ENCODE measurements at places on chromosomes 12 and 14.
A peak's percentile ranks its signal among the peaks of the same experiment; 100 is the strongest.

GRCh38 chr12:108704527-108704926, 26.8 kb downstream of the CORO1C start:
- DNase-seq, result no peak

DNA sequence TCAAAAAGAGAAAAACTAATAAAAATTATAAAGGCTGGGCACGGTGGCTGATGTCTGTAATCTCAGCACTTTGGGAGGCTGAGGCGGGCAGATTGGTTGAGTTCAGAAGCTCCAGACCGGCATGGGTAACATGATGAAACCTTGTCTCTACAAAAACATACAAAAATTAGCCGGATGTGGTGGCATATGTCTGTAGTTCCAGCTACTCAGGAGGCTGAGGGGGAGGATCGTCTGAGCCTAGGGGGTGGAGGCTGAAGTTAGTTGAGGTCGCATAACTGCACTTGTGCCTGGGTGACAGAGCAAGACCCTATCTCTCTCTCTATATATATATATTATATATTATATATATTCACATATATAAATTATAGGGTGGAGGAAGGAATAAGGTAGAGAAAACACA, 32.5 kb upstream of the ANO2 start:
- no peak for DNase-seq

DNA sequence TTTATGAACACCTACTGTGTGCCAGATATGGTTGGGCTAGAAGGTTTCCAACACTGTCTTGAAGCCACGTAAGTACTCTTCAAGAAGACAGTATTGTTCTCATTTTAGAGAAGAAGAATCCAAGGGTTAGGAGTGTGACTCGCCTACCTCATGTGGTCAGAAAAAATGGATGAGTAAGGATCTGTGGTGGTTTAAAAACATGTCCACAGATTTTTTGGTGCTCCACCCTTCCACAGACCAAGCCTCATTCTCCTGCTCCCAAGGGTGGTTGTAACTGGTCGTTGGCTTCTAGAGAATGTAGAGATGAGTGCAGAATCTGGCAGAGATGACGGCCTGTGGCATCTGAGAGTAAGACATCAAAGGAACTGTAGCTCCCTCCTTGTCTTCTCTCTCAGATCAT, 30.3 kb upstream of the TTC7B start:
- no peak for DNase-seq

GRCh38 chr12:14194572-14194971, 170.9 kb upstream of the ATF7IP start:
- DNase-seq, result no peak

- DNase-seq, result no peak
These were observed 31.9 kb upstream of the MON2 start for GRCh38 chr12:62434494-62435302.

DNA sequence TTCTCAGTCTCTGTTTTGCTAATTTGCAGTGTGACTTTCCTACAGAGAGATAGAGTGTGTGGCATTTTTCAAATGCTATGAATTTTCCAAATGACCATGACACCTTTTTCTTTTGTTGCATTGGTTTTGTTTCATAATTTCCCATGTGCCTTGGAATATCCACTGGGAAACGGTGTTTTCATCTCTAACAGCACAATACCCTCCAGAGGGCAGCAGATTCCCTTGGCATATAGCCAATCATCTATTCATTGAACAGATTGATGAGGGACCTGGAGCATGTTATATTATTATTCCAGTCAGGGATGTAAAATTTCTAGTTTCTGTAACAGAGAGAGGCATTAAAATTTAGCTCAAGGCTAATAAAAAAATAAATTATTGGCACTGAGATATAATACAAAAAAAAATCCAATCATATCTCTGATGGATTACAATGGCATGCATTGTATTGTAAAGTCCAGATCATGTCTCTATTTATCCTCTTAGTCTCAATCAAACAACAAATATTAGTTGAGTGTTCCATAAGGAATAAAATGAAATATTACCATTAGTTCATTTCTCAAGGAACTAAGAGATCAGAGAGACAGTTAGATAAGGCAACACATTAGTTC, 29.6 kb upstream of the NTN4 start:
- no peak for DNase-seq

GRCh38 chr12:2640709-2641108, 154.1 kb upstream of the FKBP4 start:
- DNase-seq, result no peak

DNA sequence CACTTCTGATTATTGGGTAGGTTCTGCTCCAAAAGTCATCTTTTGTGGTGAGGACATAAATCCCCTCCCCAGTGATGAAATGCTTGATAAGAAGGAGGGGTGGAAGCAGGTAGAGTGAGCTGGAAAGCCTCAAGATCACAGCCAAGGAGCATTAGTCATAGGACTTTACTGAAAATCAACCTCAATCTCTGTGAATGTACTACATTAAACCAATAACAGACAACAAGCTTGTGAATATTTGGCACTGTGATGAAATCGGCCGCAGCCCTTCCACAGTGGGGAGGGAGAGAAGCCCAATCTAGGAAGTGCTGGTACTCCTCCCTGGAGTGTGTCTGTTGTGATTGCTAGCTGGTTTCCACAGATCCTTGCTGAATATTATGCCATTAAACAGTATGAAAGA, 41.2 kb upstream of the PTCSC3 start:
- no peak for DNase-seq

- DNase-seq, result no peak
These were observed 151.1 kb upstream of the RTL1 start for GRCh38 chr14:101054671-101055070.

DNA sequence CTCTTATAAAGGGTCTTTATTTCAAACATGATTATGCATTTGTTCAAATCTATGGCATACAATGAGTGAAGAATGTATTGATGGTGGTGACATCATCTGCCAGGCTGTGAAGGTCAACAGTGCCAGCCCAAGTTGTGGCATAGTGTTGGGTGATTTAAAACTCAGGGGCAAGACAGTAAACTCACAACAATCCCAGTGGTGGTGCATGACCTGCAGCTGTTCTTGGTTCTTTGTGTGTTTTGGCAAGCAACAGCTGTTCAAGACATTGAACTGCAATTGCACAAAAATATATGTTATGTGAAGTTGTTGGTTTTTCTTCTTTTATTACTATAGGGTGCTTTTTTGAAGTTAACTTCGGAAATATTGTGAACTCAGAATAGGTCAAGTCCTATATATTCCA, 851.6 kb downstream of the NRXN3 start:
- DNase-seq, result no peak

DNA sequence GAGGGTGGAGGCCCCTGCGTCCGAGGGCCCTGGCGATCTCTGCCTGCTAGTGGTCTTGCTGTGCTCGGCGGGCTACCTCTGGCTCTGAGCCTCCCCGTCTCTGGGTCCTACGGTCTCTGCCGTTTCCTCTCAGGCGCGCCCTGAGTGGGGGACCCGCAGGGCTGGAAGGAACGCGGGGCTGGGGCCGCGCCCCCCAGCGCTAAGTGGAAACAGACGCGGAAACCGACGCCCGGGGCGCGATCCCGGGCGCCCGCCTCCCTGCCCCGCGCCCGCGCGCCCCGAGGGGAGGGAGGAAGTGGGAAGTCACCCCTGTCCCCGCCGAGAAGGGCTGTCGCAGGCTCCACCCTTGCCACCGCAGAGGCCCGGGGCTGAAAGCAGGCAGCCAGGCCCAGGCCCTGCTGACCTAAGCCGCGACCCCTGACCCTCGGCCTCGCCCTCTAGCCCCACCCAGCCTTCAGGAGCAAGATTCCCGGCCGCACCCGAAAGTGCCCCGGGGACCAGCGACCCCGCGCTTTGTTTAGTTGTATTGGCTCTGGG, 831 bp downstream of the CRIP1 start:
- peak; percentile 74 for DNase-seq

- DNase-seq, result no peak
These were observed 445.7 kb downstream of the TMTC2 start for GRCh38 chr12:83132360-83132759.

DNA sequence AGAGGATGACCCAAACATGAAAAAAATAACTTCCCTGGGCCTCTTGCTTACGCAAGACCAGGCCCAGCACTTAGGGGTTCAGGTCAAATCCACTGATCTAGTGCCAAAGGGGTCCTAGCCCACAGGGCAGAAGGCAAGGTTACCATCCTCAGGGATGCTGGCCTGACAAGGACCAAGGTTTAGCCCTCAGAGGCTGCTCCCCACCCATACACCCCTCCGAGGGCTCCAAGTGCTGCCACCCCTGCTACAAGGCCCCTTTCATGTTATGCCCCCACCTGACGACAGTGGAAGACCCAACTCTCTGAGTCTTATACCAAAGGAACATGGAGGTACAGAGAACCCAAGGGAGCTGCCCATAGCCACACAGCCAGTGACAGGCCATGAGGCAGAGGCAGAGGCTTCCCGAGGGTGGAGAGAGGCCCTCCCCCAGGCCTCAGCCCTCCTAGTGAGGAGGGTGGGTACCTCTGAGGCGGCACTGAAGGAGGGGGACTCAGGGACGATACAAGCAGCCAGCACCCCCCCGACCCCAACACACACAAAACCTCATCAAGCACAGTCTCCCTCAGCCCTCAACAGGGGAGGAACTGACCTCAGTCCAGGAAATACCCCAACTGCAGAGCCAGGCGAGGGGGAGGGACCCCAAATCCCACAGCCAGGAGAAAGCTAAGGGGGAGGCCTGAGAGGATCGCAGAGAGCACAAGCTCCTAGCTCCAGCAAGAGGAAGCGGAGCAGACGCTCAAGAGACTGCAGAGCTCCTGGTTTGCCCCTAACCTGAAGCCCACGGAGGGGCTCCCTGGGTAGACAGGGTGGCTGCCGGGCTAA, 37.0 kb downstream of the ANAPC7 start:
- DNase-seq, result no peak

- no peak for DNase-seq
These were observed 768 bp downstream of the METTL25 start for GRCh38 chr12:82359115-82359478.

- peak; percentile 58 for DNase-seq
These were observed 29.3 kb upstream of the PNMA1 start for GRCh38 chr14:73743431-73743931.

DNA sequence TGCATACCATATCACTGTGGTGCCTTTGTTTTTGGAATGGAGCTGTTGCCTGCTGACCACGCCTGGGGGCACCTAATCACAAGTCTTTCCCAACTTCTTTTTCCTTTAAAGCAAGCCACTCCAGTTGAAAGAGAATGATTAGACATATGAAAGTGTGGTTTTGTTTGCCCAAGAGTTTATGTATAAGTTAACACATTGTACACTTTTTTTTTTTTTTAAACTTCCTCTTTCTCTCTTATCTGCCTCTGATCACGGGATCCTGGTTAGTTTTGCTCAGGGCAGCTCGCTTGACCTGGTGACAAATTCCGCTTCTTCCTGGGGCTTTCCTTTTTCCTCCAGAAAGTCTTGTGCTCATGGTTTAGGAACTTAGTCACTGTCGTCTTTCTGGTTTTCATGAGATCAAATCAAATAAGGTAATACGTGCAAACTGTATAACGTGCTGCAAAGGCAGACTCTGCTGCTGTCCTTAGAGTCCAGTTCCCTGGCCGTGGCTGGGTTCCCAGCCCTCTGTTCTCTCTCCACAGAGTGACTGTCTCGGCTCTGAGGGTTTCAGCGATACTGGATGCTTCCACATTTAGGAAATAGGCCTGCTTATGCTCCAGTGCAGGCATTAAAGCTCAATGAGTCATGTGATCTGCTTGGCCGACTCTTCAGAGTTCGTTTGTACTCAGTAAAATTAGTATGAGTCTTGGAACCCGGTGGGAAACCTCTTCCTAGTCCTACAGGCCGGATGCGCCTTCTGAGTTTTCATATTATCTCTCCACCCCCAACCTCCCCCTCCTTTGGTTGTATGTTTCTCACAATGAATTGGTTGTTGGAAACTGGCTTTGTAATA, 15.2 kb downstream of the RASSF3 start:
- no peak for DNase-seq

GRCh38 chr14:50726372-50727107, 58.4 kb upstream of the SAV1 start:
- peak; percentile 24 for DNase-seq

GRCh38 chr12:56864318-56864717, 69.9 kb downstream of the SDR9C7 start:
- DNase-seq, result no peak

DNA sequence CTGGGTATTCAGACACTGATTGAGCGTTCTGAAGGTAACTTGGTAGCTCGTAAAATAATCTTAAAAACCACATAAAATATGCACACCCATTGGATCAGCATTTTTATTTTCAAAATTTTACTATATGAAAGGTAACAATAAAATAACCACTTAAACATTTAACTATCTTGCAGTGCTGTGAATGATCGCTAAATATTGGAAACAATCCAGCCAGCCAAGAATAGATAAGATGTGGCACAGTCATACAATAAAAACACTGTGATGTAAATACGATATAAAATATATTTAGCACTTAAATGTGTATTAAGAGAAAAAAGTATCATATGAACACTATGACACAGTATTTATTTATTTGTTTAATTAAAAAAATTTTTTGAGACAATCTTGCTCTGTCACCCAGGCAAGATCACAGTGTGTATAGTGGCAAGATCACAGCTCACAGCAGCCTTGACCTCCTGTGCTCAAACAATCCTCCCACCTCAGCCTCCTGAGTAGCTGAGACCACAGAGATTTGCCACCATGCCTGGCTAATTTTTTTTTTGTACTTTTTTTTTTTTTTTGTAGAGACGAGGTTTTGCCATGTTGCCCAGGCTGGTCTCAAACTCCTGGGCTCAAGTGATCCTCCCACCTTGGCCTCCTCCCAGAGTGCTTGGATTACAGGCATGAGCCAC, 39.4 kb downstream of the SDR9C7 start:
- no peak for DNase-seq

Measured in activated T-helper 2 cell treated with anti-CD3 and anti-CD28 coated beads, Interferon-gamma antibody, Interleukin-2, Interleukin-4, amounts not matched to agents 10 μg/mL and 5 μg/mL and 100 μg/mL, durations not matched to agents 14 hours and 24 hours and 36 hours (primary cell).